ENCODE measurements at places on chromosomes 6 and 20.

DNA sequence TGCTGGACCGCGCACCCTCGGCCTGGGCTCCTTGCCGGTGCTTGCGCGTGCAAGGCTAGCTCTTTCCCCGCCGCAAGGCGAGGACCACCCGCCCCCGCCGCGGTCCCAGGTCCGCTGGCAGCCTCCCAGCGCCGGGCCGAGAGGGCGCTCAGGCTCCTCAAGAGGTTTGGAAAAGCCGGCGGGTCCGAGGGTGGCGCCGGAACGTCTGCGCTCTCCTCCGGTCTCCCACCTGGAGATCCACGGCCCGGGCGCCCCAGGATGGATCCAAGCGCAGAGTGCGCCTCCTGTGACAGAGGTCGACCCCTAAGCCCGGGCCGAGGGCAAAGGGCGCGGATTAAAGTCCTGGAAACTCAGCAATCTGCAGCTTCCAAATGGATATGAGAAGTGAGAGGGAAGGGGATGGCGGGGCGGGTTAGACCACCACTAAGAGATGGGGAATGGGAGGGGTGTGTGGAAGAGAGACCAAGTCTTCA is 575 bp upstream of the MICAL1 start:
- H3K36me3 ChIP-seq: no peaks in the 10 kb centered on the region
- no peak for DNase-seq
- peaks cover 50% of the 10 kb centered on the region for H3K4me1 ChIP-seq

DNA sequence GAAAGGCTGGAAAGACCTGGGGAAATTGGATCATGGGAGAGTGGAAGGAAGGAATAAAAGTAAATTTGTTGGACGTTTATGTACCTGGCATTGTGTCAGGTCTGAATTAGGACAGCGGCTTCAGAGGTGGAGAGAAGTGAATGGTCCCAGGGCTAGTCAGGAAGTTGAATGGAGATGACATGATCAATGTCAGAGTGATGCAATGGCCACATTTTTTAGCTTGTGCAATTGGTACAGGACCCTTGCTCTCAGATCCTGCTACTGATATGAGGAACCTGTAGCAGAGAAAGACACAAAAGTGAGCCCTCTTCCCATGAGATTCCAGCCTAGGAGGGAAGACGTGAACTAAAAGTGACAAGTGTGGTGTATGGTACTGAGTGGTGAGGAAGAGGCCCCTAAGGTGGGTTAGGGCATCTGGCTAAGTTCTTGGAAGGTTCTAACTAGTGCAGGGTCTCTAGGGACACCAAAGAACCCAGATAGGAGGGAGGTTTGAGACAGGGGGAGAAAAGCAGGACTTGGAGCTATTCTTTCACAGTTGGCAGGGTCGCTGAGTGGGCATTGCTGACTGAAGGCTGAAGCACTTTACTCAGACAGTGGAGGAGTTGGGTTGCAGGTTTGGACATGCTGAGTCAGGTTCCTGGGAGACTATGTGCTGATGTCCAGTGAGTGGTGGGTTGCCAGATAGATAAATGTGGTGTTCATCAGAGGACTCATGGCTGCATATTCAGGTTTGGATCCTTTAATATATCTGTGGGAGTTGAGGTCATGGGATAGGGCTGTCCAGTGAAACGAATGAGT is 266.1 kb upstream of the RNF24 start:
- H3K4me1 ChIP-seq: no peaks in the 10 kb centered on the region
- DNase-seq: no peak
- H3K36me3 ChIP-seq: no peaks in the 10 kb centered on the region

- H3K4me3 ChIP-seq: no peak overlapping the region
- H3K27me3 ChIP-seq: peaks cover 7% of the 10 kb centered on the region
- DNase-seq: no peak
- H3K36me3 ChIP-seq: no peaks in the 10 kb centered on the region
- no peak overlapping the region for H3K27ac ChIP-seq
Observed at GRCh38 chr6:429515-430121, 38.1 kb downstream of the IRF4 start.

DNA sequence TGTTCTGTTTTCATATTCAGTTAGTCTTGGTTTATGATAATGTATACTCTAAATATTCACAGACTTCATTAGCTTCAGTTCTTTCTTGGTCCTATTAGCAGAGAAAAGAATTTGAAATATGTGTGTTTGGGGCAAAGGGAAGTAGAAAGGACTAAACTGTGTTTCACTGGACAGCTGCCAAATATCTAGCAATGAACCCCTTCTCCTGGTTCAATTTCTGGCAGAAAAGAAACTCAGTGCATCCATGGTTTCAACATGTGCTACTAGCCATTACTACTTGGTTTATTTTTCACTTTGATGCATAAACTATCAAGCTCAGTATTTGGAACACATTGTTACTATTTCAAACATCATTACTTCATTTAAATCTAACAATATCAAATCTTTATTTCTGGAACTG is 43.6 kb downstream of the FBXL4 start:
- H3K27me3 ChIP-seq: no peaks in the 10 kb centered on the region
- H3K36me3 ChIP-seq: peaks cover 56% of the 10 kb centered on the region
- H3K4me1 ChIP-seq: no peaks in the 10 kb centered on the region
- no peak overlapping the region for H3K4me3 ChIP-seq

DNA sequence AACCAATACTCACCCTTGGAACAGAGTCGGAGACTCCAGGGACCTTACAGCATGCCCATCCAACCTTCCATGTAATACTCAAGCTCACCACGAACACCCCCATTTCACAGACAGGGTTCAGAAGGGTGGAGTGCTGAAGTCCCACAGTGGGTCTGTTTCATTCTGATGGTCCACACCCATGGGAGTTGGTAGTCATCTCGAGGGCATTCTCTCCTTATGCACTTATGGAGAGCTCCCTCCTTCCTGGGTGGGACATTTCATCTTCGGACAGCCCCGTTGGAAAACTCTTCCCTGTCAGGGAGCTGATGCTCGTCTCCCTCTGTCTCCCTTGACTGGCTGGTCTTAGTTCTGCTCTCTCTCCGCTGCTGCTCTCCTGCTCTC is 38.9 kb downstream of the COX4I2 start:
- peaks cover 98% of the 10 kb centered on the region for H3K4me1 ChIP-seq
- no peak for DNase-seq
- peak overlapping the region; percentile 98 for H3K27ac ChIP-seq
- peak overlapping the region; percentile 95 for H3K4me3 ChIP-seq
- H3K36me3 ChIP-seq: peaks cover 21% of the 10 kb centered on the region

- no peaks in the 10 kb centered on the region for H3K36me3 ChIP-seq
- H3K27ac ChIP-seq: no peak overlapping the region
- H3K4me3 ChIP-seq: no peak overlapping the region
Observed at GRCh38 chr6:45054610-45055009, 273.5 kb upstream of the RUNX2 start.

GRCh38 chr20:61684583-61685235 is 381.0 kb downstream of the TAF4 start:
- no peak overlapping the region for H3K27ac ChIP-seq
- no peak for DNase-seq
- no peaks in the 10 kb centered on the region for H3K36me3 ChIP-seq
- H3K27me3 ChIP-seq: no peaks in the 10 kb centered on the region

DNA sequence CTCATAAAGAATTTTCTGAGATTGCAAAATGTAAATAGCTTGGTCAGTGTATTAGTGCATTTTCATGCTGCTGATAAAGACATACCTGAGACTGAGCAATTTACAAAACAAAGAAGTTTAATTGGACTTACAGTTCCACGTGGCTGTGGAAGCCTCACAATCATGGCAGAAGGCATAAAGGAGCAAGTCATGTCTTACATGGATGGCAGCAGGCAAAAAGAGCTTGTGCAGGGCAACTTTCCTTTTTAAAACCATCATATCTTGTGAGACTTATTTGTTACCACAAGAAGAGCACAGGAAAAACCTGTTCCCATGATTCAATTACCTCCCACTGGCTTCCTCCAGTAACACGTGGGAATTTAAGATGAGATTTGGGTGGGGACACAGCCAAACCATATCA is 112.7 kb upstream of the HDDC2 start:
- DNase-seq: no peak
- no peaks in the 10 kb centered on the region for H3K27me3 ChIP-seq
- no peak overlapping the region for H3K27ac ChIP-seq
- no peaks in the 10 kb centered on the region for H3K4me1 ChIP-seq
- no peaks in the 10 kb centered on the region for H3K36me3 ChIP-seq

DNA sequence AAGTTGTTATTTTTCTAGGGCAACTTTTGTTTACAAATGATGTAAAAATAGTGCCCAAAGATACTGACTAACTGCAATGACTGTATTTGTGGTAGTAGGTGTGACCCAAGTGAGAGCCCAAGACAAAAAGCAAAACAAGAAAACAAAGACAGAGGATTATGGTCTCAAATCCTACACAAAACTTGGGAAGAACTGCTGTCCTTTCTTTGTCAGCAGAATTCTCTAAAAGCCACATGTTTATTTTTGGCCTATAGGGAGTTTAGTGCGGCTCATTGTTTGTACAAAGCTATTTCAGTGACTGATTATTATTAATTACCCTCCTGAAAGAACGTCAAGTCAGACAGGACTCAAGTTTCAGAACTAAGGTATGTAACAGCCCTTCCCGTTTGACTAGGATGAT is 509.2 kb upstream of the SLC35B3 start:
- H3K36me3 ChIP-seq: no peaks in the 10 kb centered on the region
- H3K4me1 ChIP-seq: no peaks in the 10 kb centered on the region
- H3K27ac ChIP-seq: no peak overlapping the region
- no peak for DNase-seq
- H3K4me3 ChIP-seq: no peak overlapping the region

DNA sequence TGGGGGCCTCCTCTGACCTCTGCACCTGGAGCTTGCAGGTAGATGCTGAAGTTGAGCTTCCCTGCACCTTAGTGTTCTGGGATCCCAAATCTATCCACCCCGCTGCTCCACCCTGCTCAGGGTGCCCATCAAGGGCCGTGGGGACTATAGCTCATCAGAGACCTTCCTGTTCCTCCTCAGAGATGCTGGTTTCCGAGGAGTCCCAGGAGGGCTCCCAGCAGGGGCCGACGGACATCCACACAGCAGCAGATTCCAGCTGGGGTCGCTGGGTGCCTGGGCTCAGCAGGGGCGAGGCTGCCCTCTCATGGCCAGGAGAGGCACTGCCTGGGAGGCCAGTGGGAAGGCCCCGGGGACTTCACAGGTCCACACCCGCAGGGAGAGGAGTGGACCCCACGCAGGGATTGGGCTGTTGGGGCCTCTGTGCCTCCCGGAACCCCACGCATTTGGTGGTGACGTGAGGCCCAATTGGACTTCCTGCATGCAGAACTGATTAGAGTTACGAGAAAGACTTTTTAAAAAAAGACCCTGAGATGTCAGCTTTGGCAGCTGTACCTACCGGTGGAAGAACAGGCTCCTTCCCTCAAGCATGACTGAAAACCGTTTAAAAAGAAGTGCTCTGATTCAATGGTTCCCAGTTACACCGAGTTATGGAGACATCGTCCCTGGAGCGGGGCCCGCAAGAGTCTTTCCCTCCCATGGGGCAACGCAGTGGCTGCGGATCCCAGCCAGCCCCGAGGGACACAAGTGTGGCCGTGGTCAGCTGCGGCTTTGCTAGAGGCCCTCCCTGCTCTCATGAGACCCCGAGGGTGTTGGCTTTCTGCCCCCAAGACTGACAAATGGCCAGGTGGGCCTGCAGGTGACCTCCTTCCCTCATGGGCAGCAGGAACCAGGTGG is 25.3 kb upstream of the SLCO4A1 start:
- DNase-seq: peak; percentile 67
- peak overlapping the region; percentile 87 for H3K27ac ChIP-seq
- peaks cover 2% of the 10 kb centered on the region for H3K27me3 ChIP-seq

GRCh38 chr20:4956200-4956810 is 45.0 kb downstream of the SLC23A2 start:
- DNase-seq: peak; percentile 53
- peak overlapping the region; percentile 40 for H3K27ac ChIP-seq
- no peaks in the 10 kb centered on the region for H3K27me3 ChIP-seq
- H3K36me3 ChIP-seq: peaks cover 5% of the 10 kb centered on the region

- H3K27me3 ChIP-seq: peaks cover 3% of the 10 kb centered on the region
- DNase-seq: no peak
- H3K36me3 ChIP-seq: no peaks in the 10 kb centered on the region
- H3K4me3 ChIP-seq: no peak overlapping the region
- peak overlapping the region; percentile 7 for H3K27ac ChIP-seq
Observed at GRCh38 chr20:32496811-32497533, 88.2 kb downstream of the NOL4L start.

Data from immature natural killer cell (primary cell).